B cell (primary cell): ENCODE measurements at places on chromosomes 6 and 20. TPM values are rescaled to one million over a fixed set of nuclear protein-coding genes. Genes with fewer than 3 reads are reported as not detected.

- H3K4me1 ChIP-seq: no peaks in the 10 kb centered on the region
- no peak for DNase-seq
- no peaks in the 10 kb centered on the region for H3K27me3 ChIP-seq
- no peak overlapping the region for H3K27ac ChIP-seq
Observed at GRCh38 chr6:40077736-40078135, 143.5 kb upstream of the MOCS1 start.

- peaks cover 18% of the 10 kb centered on the region for H3K27me3 ChIP-seq
- DNase-seq: no peak
- no peaks in the 10 kb centered on the region for H3K36me3 ChIP-seq
- peaks cover 13% of the 10 kb centered on the region for H3K4me1 ChIP-seq
- H3K27ac ChIP-seq: no peak overlapping the region
- peak overlapping the region; percentile 38 for H3K4me3 ChIP-seq
Observed at GRCh38 chr20:57749131-57749690, 39.4 kb upstream of the PMEPA1 start.

- peak; percentile 85 for DNase-seq
- H3K27ac ChIP-seq: peak overlapping the region; percentile 98
- H3K4me1 ChIP-seq: peaks cover 22% of the 10 kb centered on the region
- H3K4me3 ChIP-seq: peak overlapping the region; percentile 64
- peaks cover 5% of the 10 kb centered on the region for H3K36me3 ChIP-seq
Observed at GRCh38 chr6:34236131-34236442, 586 bp upstream of the HMGA1 start.

DNA sequence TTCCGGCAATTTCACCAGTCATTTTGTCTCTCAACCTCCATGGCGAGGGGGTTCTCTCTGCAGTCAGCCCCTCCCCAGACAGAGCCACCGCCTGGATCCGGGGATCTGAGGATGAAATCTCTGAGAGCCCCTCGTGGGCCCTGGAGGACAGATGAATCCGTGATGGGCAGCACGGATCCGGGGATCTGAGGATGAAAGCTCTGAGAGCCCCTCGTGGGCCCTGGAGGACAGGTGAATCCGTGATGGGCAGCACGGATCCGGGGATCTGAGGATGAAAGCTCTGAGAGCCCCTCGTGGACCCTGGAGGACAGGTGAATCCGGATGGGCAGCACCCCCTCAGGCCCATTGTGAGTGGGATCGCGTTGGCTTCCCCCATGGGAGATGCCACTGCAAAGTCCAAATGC, 106.5 kb downstream of the DACT2 start:
- no peaks in the 10 kb centered on the region for H3K4me1 ChIP-seq
- H3K27me3 ChIP-seq: no peaks in the 10 kb centered on the region
- H3K4me3 ChIP-seq: no peak overlapping the region

COL9A3 gene
- 96.3 and 98.6 TPM in 2 replicates for total RNA-seq

OR2H1 gene
- not detected in 2 replicates for total RNA-seq

PI3 gene
- total RNA-seq: not detected in 2 replicates

- no peaks in the 10 kb centered on the region for H3K36me3 ChIP-seq
- no peak overlapping the region for H3K27ac ChIP-seq
- no peak overlapping the region for H3K4me3 ChIP-seq
- H3K27me3 ChIP-seq: no peaks in the 10 kb centered on the region
Observed at GRCh38 chr20:56748476-56749377, 119.6 kb downstream of the TFAP2C start.

DNA sequence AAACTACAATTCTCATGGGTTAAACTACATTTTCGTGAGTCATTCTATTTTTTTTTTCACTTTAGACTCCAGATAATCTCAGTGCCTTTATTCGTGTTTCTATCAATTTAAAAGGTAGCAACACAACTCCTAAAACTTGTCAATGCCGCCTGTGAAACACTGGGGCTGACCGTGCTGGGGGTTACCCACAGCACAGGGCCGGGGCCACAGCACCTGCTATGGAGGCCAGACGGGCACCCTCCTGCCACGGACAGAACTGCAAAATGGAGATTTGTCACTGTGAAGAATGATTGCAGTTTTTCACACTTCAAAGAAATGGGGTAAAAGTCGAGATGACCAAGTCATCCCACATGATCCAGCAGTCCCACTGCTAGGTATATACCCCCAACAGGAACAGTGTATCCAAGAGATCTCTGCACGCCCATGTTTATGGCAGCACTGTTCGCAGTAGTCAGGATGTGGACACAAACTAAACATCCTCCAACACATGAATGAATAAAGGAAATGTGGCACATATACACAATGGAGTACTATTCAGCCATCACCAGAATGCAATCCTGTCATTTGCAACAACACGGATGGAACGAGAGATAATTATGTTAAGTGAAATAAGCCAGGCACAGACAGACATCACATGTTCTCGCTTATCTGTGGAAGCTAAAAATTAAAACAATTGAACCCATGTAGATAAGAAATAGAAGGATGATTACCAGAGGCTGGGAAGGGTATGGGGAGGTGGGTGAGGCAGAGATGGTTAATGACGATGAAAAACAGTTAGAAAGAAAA, 290.1 kb downstream of the SMOC2 start:
- no peak overlapping the region for H3K4me3 ChIP-seq
- DNase-seq: no peak
- no peak overlapping the region for H3K27ac ChIP-seq
- H3K27me3 ChIP-seq: no peaks in the 10 kb centered on the region
- H3K36me3 ChIP-seq: no peaks in the 10 kb centered on the region

- no peaks in the 10 kb centered on the region for H3K4me1 ChIP-seq
- H3K4me3 ChIP-seq: no peak overlapping the region
- H3K36me3 ChIP-seq: no peaks in the 10 kb centered on the region
- H3K27ac ChIP-seq: no peak overlapping the region
- no peaks in the 10 kb centered on the region for H3K27me3 ChIP-seq
Observed at GRCh38 chr20:53270792-53271375, 298.7 kb downstream of the TSHZ2 start.

GRCh38 chr6:138487102-138487604, 12.1 kb downstream of the NHSL1 start:
- H3K36me3 ChIP-seq: no peaks in the 10 kb centered on the region
- no peaks in the 10 kb centered on the region for H3K4me1 ChIP-seq
- no peaks in the 10 kb centered on the region for H3K27me3 ChIP-seq
- H3K27ac ChIP-seq: no peak overlapping the region
- no peak overlapping the region for H3K4me3 ChIP-seq

GRCh38 chr6:111550953-111551352, 54.7 kb downstream of the TRAF3IP2 start:
- H3K36me3 ChIP-seq: no peaks in the 10 kb centered on the region
- DNase-seq: no peak
- H3K4me3 ChIP-seq: no peak overlapping the region
- H3K4me1 ChIP-seq: no peaks in the 10 kb centered on the region
- H3K27me3 ChIP-seq: no peaks in the 10 kb centered on the region

PCED1A gene
- 83.5 and 96.8 TPM in 2 replicates for total RNA-seq

GSTA2 gene
- total RNA-seq: not detected in 2 replicates

PI16 gene
- 1.1 and 1.4 TPM in 2 replicates for total RNA-seq

PXDC1 gene
- total RNA-seq: 17.1 and 18.9 TPM in 2 replicates

- no peak overlapping the region for H3K4me3 ChIP-seq
- no peaks in the 10 kb centered on the region for H3K4me1 ChIP-seq
- H3K36me3 ChIP-seq: no peaks in the 10 kb centered on the region
- peaks cover 11% of the 10 kb centered on the region for H3K27me3 ChIP-seq
- H3K27ac ChIP-seq: no peak overlapping the region
Observed at GRCh38 chr6:104908888-104909525, 47.9 kb upstream of the LIN28B start.

DNA sequence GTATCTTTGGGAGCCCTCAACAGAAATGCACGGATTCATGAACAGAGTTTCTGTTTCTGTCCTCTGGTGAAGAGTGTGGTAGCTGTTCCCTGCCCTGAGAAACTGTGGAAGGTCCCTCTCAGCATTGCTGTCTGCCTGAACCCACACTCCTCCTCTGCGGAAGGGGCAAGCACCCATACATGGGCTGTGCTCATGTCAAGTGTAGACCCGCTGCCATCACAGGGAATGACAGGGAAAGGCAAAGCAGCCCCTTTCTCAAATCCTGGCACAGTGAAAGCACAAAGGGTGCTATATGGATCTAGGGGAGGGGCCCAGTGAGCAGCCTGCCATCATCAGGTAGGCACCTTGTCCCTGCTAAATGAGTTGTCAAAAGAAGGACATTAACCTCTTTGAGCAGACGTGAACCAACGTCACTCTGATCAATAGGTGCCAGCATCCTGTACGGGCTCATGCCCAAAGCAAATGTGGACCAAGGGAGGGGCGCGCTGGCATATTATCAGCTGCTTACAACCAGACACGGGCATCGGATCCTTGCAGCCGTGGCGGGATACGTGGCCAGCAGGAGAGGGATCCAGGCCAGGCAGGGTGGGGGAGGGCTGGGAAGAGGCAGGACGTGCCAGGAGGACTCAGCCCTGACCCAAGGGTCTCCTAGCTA, 231.2 kb upstream of the PMEPA1 start:
- no peaks in the 10 kb centered on the region for H3K4me1 ChIP-seq
- no peak overlapping the region for H3K27ac ChIP-seq
- no peaks in the 10 kb centered on the region for H3K36me3 ChIP-seq
- no peak for DNase-seq

VGLL2 gene
- total RNA-seq: not detected in 2 replicates

- no peak overlapping the region for H3K27ac ChIP-seq
- no peak overlapping the region for H3K4me3 ChIP-seq
- DNase-seq: no peak
Observed at GRCh38 chr6:45350186-45350710, 22.1 kb downstream of the RUNX2 start.

- H3K4me1 ChIP-seq: no peaks in the 10 kb centered on the region
- H3K36me3 ChIP-seq: no peaks in the 10 kb centered on the region
- peak; percentile 37 for DNase-seq
- H3K27me3 ChIP-seq: no peaks in the 10 kb centered on the region
Observed at GRCh38 chr6:61886608-61887259, 399.3 kb downstream of the KHDRBS2 start.

DNA sequence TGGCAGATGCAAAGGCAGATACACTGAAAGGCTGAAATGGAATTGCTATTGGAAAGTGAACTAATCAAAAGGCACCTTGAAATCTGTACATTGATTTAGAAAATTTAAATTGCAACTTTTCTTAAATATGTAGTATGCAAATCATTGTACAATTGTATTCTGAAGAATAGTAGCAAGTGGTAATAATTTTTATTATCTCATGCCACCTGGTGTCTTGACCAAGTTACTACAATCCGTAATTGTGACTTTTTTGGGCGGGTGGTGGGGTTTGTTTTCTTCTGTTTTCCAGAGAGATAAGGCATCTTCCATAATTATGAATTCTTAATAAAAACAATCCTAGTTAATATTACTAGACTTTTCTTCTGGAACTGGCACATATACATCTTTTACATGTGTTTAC, 12.5 kb upstream of the BCKDHB start:
- peaks cover 3% of the 10 kb centered on the region for H3K4me1 ChIP-seq
- H3K36me3 ChIP-seq: no peaks in the 10 kb centered on the region
- H3K27me3 ChIP-seq: no peaks in the 10 kb centered on the region

UBE3D gene
- 11.5 and 14.7 TPM in 2 replicates for total RNA-seq

C6orf141 gene
- total RNA-seq: not detected in 2 replicates
